K562 (cell line): ENCODE measurements at places on chromosomes 6 and 20.

- no peak for DNase-seq
Measured at GRCh38 chr20:10074513-10074912, 39.7 kb downstream of the ANKEF1 start.

DNA sequence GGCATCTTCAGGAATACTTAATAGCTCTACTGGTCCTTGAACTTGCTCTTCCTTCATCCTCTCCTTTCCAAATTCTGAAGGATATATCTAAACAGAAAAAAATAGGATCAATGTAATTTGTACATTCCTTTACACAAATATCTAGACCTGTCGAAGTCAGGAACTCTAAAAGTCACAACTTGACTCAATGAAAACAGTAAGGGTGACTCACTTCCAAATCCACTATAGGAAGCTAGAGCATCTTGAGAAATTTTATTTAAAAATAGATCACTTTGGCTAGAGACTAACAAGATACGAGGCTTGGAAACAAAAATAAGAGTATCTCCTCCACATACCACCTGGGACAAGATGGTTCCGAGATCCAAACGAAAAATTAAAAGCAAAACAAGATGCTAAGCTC, 12.2 kb downstream of the ESF1 start:
- no peak for DNase-seq

GRCh38 chr20:17841751-17842215, 126.8 kb downstream of the SNX5 start:
- no peak for DNase-seq

DNA sequence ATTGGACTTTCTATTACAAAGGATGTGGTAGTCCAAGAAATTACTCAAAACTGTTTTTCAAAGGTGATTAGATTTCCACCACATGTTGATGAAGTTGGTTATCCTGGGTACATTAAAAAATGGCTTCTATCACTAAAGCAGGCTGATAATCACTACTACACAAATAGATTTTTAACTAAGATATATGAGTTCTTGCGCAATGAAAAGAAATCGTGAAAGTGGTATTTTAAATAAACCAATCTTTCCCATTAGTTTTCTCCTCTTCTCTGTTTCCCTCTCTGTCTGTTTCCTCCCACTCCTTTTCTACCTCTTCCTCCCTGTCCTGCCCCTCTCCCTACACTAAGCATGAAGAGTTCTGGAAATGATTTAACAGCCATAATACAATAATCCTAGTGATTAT, 487.9 kb upstream of the CITED2 start:
- no peak for DNase-seq

DNA sequence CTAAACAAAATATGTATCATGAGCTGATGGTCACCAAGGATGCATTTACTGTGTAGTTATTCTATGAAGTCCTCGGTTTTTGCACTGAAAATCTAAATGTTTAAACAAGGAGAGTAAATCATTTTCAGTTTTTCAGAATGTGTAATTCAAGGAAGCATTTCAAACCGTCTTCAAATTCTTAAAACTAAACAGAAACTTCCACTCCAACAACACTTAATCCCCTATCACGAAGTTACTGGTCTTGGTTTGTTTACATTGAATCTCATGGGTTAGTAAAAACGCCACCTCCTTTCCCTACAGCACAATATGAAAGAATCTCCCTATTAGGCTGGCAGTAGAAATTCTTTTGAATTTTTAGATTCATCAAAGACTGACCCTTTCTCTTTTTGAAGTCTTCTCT, 192.9 kb downstream of the AIG1 start:
- no peak for DNase-seq

DNA sequence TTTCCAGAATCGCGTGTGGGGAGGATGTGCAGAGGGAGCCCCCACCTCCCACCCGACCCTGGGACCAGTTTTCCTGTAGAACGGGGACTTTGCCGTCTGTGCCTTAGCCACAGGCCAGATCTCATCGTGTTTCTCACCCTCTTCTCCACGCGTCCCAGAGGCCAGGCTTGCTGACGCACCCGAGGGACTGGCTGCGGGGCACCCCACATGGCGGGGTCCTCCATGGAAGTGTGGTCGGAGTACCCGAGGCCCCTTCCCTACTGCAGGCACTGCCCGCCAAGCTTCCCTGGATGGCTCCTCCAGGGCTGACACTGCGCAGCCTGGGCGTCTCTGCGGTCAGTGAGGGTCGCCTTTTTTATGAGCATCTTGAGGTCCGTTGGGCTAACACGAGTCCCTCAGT, 346.5 kb downstream of the CDH4 start:
- no peak for DNase-seq

GRCh38 chr6:104705916-104706442, 153.7 kb downstream of the HACE1 start:
- no peak for DNase-seq

- no peak for DNase-seq
Measured at GRCh38 chr6:79734374-79734773, 103.2 kb downstream of the SH3BGRL2 start.

DNA sequence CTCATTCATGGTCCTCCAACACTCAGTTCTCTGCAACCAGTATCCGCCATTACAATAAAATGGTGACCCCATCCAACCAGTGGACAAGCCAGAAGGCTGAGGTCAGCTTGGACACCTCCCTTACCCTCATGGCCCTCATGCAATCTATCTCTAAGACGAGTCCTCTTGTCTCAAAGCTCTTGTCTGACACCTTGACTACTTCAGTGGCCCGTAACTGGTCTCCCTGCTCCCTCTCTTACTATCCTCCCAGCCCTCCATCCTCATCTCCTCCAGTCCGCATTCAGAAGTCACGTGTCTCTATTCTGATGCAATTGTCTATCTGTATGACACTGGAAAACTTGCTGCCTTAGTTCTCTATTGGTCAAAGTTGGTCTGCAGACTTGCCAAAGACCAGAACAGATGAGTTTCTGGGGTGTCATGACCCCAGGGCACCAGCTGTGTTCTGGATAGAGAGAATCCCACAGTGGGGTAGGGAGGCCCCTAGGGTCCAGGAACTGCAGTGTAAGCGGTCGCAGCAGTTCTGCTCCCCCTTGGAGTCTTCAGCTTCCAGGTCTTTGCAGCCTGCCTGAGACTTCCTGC, 59.6 kb upstream of the RNF24 start:
- peak; percentile 62 for DNase-seq

DNA sequence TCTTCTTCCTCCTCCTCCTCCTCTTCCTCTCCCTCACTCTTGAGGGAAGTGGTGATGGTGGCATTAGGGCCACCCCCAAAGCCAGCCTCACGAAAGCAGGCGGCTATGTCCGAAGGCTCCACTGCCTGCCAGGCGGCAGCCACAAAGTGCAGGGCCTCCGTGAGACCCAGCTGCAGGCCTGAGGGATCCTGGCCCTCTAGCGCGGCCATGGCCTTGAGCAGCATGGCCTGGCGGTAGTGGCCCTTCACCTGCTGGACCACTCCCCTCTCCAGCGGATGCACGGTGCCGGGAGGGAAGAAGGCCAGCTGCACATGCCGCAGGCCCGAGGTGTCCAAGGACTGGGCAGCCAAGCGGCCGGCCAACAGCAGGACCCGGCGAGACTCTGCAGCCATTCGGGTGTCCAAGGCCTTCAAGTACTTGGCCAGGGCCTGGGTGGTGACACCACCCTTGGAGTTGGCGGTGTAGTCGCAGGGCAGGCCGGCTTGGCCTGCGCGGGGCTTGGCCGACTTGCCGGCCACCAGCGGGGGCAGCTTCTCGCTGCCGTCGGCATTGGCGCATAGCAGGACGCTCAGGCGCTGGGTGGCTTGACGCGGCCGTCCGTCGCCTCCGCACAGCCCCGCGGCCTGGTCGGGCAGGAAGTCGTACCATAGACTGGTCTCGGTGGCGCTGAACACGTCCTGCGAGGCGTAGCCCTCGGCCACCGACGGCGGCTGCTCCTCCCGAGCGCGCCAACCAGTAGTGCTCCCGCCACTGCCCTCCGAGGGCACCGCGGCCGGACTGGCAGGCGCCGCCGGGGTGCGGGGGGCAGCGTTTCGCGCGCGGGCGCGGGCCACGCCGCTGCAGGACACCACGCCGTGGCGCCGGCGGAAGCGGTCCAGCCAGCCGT, 1.1 kb downstream of the CENPB start:
- DNase-seq: no peak

DNA sequence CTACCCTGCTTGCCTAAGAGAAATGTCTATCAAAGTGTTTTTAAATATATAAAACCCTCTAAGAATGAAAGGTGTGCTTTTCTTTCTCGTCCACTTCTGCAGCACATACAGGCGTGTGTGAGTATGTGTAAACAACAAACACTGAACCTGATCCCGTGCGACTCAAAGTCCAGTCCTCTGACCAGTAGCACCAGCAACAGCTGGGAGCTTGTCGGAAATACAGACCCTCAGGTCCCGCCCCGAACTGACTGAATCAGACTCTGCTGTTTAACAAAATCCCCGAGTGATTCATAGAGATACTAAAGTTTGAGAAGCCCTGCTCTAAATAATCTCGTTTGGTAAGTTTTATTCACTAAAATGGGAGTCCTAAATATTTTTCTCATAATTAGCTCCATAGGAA, 208.0 kb upstream of the KCNQ5 start:
- DNase-seq: no peak

DNA sequence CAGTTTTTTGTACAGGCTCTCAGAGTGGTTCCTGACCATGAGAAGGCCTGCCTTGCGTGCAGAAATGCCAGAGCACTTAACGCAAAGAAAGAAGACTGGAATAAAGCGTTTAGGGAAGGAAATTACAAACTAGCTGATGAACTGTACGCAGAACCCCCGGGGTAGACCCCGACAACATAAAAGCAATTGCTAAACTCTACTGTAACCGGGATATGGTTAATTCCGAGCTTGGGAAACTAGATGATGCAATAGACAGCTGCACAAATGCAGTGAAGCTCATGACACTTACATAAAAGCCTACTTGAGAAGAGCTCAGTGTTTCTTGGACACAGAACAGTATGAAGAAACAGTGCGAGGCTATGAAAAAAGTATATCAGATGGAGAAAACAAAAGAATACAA, 35.7 kb downstream of the CITED2 start:
- DNase-seq: no peak

GRCh38 chr6:44217332-44218143, 812 bp downstream of the MYMX start:
- DNase-seq: no peak

DNA sequence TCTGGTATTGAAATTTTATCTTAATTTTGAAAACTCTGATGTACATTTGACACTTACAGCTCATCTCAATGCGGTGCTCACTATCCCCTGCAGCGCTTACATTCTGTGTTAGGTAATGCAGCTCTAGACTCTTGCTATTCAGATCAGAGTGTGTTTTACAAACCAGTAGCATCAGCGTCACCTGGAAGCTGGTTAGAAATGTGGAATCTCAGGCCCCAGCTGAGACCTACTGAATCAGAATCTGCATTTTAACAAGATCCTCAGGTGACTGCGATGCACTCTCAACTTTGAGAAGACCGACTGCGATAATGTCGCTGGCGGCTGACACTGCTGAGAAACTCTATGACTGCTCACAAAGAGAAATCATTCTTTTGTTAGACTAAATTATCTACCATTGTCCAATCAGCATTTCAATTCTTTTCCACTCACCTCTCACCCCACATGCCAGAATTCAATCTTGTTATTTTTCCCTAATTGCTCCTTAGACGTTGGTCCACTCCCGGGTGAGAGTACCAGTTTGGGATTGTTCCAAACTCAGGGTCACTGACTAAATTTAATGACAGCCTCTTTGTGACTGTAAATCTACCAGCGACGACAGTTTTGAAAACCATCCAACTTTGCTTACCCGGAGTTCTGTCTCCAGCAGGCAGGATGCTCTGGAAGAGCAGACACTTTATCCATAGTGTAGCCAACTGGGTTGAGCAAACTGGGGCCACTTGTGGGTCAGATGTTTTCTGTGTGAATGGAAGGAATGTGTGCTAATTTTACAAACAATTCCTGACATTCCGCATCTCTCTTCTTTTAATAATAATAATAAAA, 140.1 kb upstream of the BTBD3 start:
- no peak for DNase-seq

DNA sequence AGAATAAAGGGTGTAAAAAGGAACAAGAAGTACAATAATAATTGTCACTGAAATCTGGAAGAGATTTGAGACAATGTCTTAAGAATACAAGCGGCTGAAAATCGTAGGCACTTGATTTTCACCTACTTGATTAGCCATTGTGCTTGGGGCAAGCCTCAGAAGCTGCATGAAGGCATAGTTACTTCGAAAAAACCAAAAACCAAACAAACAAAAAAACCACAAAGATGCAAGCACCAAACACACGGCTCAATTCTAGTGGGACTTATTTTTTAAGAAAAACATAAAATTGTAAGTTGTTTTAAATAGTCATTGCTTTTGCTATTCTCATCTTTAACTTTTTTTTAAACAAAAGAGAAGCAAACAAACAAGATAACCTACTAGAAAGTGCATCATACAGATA, 235.6 kb downstream of the OGFRL1 start:
- DNase-seq: no peak

DNA sequence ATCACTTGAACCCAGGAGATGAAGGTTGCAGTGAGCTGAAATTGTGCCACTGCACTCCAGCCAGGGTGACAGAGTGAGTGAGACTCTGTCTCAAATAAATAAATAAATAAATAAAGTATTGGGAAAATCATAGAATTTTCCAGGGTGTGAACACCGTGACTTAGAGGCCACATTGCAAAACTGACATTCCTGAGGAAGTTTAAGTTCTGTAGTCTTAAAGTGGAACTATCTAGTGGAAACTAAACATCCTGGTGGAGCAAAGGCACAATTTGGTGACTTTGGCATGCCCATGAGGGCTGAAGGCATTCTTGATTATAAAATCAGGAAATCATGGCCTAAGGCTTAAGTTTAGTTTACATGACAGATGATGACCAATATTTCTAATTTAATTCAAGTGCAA, 32.7 kb upstream of the MCM3 start:
- no peak for DNase-seq

DNA sequence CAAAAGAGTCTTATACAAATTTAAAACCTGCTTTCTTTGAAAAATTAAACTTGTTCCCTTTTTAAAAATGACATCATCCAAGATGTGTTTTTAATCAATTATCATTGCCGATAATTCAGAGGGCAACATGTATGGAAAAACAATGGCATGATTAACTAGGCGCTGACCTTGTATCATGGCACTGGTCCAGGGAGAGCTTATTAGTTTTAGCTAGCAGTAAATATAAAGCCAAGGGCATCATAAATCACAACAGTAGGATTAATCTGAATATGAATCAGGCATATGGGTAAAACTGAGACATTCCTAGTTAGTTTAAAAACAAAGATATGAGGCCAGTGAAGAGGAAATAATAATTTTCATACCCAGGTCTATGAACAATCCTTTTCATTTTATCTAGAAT, 374.0 kb downstream of the HDGFL1 start:
- no peak for DNase-seq

DNA sequence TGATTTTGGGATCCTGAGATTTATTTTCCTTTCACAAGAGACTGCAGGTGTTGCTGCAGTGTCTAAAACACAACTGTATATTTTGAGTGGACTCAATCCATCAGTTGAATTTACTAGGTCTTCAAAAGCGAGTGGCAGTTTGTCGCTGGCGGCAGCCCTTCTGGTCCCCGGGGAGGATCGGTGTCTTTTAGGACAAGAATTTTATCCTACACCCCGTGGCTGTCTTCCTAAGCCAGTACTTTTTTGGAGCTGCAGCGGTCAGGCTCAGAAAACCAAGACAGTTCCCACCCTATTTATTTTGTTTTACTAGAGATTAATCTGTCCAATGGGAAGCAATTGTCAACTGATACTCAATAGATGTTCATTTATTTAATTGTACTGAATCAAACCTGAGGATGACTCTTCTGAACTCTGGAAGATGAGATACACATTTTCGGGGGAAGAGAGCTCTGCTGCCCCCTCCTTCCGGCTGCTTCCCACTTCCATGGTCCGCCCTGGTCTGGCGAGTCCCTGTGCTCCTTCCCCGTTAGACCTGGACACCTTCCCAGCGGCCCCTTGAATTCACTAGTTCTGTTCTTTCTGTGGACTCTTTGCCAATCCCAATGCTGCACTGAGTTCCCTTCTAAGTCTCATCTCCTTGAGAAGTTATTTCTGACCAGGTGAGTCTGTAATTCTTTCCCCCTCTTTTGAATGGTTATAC, 90.6 kb downstream of the ERMARD start:
- DNase-seq: no peak
